ENCODE measurements at places on chromosomes 3 and 15.

GRCh38 chr15:63198371-63199250 lies 9.2 kb downstream of the RAB8B start:
- DNase-seq = peak; percentile 84

- DNase-seq = no peak
Measured at GRCh38 chr3:36364260-36364659, 16.0 kb upstream of the STAC start.

- DNase-seq = peak; percentile 11
Measured at GRCh38 chr3:183583331-183584245, 28.1 kb upstream of the KLHL6 start.

DNA sequence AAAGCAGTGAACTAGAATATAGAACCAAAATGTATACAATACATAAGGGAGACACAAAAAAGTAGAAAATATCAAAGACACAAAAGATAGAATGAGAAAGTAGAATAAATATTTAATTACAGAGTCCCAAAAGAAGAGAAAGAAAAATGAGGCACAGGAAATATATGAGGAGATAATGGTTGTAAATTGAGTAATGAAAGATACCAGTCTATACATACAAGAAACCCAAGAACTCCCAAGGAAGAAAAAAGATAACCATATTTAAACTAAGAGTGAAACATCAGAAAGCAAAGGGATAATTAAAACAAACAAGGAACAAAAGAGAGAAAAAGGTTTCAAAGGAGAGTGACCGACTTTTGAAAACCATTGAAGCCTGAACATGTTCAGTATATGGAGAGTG lies 47.3 kb downstream of the CPEB1 start:
- no peak for DNase-seq

- DNase-seq = no peak
Measured at GRCh38 chr15:87881026-87881425, 375.5 kb downstream of the NTRK3 start.

All from erythroblast (primary cell).